ENCODE measurements at places on chromosomes 3 and 15. TPM values are rescaled to one million over a fixed set of nuclear protein-coding genes. Genes with fewer than 3 reads are reported as not detected.

TF gene
- 0.12 TPM for total RNA-seq

SLC15A2 gene
- 0.29 TPM for total RNA-seq

TMEM87A gene
- total RNA-seq, result 25.8 TPM

ARHGEF26 gene
- 4.6 TPM for total RNA-seq

LRRC31 gene
- not detected for total RNA-seq

All from glomerular endothelial cell (primary cell).